ENCODE measurements at places on chromosomes 4 and X. TPM values are rescaled to one million over a fixed set of nuclear protein-coding genes. Genes with fewer than 3 reads are reported as not detected.

The SPON2 gene
- 5.4 TPM for total RNA-seq

The AWAT2 gene
- total RNA-seq: not detected

The KIF4A gene
- 0.64 TPM for total RNA-seq

The MAGEB5 gene
- total RNA-seq: not detected

The PDCL2 gene
- not detected for total RNA-seq

Data from bronchial epithelial cell (primary cell).